ENCODE measurements at places on chromosomes 5 and 9.
A peak's percentile ranks its signal among the peaks of the same experiment; 100 is the strongest.

GRCh38 chr5:136679233-136679632 lies 313.9 kb upstream of the TRPC7 start:
- H3K36me3 ChIP-seq: no peaks in the 10 kb centered on the region
- no peak overlapping the region for H3K27ac ChIP-seq
- no peak for DNase-seq
- H3K4me3 ChIP-seq: no peak overlapping the region
- H3K27me3 ChIP-seq: no peaks in the 10 kb centered on the region

- no peak overlapping the region for H3K4me3 ChIP-seq
- no peaks in the 10 kb centered on the region for H3K36me3 ChIP-seq
- no peaks in the 10 kb centered on the region for H3K4me1 ChIP-seq
- no peaks in the 10 kb centered on the region for H3K27me3 ChIP-seq
- DNase-seq: no peak
- H3K27ac ChIP-seq: no peak overlapping the region
Measured at GRCh38 chr9:119289740-119290433, 79.3 kb downstream of the BRINP1 start.

GRCh38 chr9:93392974-93393373 lies 58.5 kb upstream of the FAM120A start:
- H3K4me1 ChIP-seq: no peaks in the 10 kb centered on the region
- no peaks in the 10 kb centered on the region for H3K36me3 ChIP-seq
- no peaks in the 10 kb centered on the region for H3K27me3 ChIP-seq
- H3K27ac ChIP-seq: no peak overlapping the region
- DNase-seq: no peak

DNA sequence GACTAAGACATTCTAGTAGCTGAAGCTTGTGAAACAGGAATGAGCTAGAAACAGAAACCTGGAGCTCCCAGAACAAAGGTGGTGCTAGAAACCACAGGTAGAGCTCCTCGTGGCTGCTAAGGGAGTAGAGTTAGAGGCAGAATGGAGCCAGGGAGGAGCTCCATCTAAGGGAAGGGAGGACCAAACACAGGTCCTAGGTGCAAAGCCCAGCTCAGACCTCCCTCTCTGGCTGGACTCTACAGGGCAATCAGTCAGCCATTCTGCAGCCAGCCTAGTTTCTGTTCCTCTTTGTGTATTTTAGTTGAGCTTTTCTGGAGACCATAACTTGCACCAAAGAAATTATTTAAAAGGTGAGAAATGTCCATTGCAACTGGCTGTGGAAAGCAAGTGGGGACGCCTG lies 70.4 kb downstream of the CRB2 start:
- DNase-seq: no peak
- H3K27me3 ChIP-seq: no peaks in the 10 kb centered on the region
- no peak overlapping the region for H3K27ac ChIP-seq
- no peaks in the 10 kb centered on the region for H3K4me1 ChIP-seq

DNA sequence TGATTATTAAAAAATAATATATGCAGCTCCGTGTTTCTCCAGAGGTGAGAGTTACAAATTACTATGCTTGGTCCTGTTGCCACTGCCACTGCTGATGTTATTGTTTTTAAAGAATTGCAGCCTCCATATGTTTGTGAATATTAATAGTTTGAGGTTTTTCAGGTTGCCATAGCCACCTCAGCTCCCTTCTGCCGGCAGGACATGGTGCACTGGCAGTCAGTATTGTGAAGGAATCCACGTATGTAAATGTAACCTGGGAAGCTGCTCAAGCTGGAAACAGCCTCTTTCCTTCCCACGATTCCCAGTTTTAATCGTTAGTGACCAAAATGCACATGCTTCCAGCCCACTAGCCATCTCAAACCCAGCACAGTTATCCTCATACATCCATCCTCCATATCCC lies 184.4 kb upstream of the CCNG1 start:
- no peak overlapping the region for H3K27ac ChIP-seq
- H3K27me3 ChIP-seq: no peaks in the 10 kb centered on the region
- H3K36me3 ChIP-seq: no peaks in the 10 kb centered on the region
- H3K4me1 ChIP-seq: no peaks in the 10 kb centered on the region
- no peak for DNase-seq

- no peak overlapping the region for H3K4me3 ChIP-seq
- peak overlapping the region; percentile 66 for H3K27ac ChIP-seq
- peaks cover 16% of the 10 kb centered on the region for H3K4me1 ChIP-seq
- DNase-seq: no peak
- H3K36me3 ChIP-seq: peaks cover 93% of the 10 kb centered on the region
- no peaks in the 10 kb centered on the region for H3K27me3 ChIP-seq
Measured at GRCh38 chr5:133983674-133984073, 15.2 kb upstream of the C5orf15 start.

- no peak for DNase-seq
- H3K27me3 ChIP-seq: peaks cover 8% of the 10 kb centered on the region
- H3K36me3 ChIP-seq: no peaks in the 10 kb centered on the region
- H3K27ac ChIP-seq: no peak overlapping the region
Measured at GRCh38 chr5:53087621-53088121, 21.9 kb downstream of the MOCS2 start.

GRCh38 chr9:129352146-129352865 lies 174.2 kb upstream of the IER5L start:
- no peak overlapping the region for H3K27ac ChIP-seq
- peak; percentile 45 for DNase-seq
- no peak overlapping the region for H3K4me3 ChIP-seq
- no peaks in the 10 kb centered on the region for H3K36me3 ChIP-seq
- peaks cover 3% of the 10 kb centered on the region for H3K4me1 ChIP-seq
- peaks cover 5% of the 10 kb centered on the region for H3K27me3 ChIP-seq

DNA sequence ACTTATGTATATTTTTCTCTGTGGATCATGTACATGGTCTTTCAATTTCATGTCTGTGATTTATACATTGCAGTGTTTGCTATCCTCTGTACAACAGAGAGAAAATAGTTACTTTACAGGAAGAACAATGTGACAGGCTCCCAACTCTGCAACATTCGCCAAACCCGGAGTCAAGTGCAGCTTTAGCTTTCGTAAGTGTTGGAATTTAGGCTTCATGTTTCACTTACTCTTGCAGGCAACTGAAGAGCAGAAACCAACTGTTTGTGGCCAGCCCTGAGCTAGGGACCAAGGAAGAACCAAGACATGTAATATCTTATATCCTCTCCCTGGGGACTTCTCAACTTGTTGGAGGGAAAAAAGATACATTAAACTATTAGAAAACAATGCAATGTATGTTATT lies 147.9 kb downstream of the C5orf15 start:
- H3K36me3 ChIP-seq: no peaks in the 10 kb centered on the region
- DNase-seq: no peak
- H3K4me3 ChIP-seq: no peak overlapping the region
- H3K27ac ChIP-seq: no peak overlapping the region

DNA sequence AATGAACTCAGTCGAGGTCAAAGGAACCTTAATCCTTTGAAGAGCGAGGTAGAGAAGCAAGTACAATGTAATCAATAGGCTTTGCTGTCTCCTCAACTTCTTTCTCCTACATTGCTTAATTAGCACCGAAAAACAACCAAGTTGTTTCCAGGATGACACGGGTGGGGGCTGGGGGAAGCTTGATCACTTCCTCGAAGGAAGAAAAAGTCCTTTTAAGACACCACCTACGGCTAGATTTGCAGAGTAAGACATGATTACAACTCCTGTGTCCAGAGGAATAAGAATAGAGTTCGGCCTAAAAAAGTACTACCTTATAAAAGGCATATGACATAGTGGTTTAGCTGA lies 811 bp upstream of the ARRDC3 start:
- peaks cover 19% of the 10 kb centered on the region for H3K4me1 ChIP-seq
- H3K27ac ChIP-seq: peak overlapping the region; percentile 99
- no peak for DNase-seq
- H3K36me3 ChIP-seq: peaks cover 34% of the 10 kb centered on the region
- no peaks in the 10 kb centered on the region for H3K27me3 ChIP-seq

DNA sequence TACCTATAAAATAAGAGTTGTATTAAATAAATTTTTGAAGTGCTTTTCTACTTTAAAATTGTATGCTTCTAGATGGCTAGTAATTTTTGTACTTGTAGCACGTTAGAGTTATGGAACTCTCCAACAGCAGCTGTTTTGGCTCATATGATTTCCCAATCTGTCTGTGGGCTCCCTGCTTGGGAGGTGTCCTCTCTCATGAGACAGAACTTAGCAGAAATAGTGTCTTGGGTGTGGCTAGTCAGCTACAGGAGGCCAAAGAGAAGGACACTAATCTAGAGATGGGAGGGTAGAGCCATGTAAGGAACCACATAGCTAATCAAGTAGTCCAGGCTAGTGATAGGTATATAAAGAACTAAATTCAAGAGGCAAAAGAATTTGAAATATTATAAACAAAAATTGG lies 78.4 kb upstream of the DAB2 start:
- no peak for DNase-seq
- H3K4me3 ChIP-seq: no peak overlapping the region
- H3K27ac ChIP-seq: no peak overlapping the region

- DNase-seq: no peak
- H3K36me3 ChIP-seq: no peaks in the 10 kb centered on the region
- no peak overlapping the region for H3K27ac ChIP-seq
- peaks cover 39% of the 10 kb centered on the region for H3K4me1 ChIP-seq
Measured at GRCh38 chr9:133707065-133707762, 30.9 kb downstream of the SARDH start.

DNA sequence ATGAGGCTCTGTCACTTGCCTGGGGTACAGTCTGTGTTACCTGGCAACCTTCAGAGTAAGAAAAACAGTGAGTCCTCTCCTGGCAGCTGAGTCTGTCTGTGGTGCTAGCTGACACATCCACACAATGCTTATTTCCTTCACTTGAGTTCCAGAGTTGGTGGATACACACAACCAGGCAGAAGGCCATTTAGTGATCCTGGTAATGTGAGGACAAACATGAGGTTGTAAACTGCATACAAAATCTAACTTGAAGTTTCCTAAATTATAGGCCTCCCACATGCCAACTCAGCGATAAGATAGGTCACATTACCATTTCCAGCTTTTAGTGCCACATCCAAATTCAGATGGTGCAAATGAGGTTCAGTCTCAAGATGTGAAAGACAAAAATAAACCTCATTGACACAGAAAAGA lies 125.5 kb downstream of the DCP2 start:
- H3K4me1 ChIP-seq: no peaks in the 10 kb centered on the region
- no peak for DNase-seq
- peaks cover 2% of the 10 kb centered on the region for H3K36me3 ChIP-seq
- H3K27ac ChIP-seq: no peak overlapping the region
- H3K27me3 ChIP-seq: no peaks in the 10 kb centered on the region

DNA sequence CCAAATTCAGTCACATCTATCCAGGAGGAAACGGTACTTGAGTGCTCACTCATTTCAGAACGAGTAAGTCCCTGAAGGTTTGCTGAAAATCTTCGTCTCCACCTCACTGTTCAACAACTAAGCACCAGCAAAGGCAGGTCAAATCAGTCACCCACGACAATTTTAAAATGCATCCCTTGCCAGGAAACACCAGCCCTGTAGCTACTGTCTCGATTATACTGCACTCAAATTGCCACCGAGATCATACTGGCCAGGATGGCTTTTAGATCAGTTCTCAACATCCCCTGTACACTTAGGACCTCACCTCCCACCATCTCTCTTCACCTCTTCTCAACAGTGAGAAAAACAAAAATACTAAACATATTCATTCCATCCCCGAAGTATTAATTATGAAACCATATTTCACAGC lies 298.6 kb downstream of the AGTPBP1 start:
- H3K4me1 ChIP-seq: no peaks in the 10 kb centered on the region
- no peak for DNase-seq
- H3K36me3 ChIP-seq: no peaks in the 10 kb centered on the region
- H3K27me3 ChIP-seq: no peaks in the 10 kb centered on the region
- no peak overlapping the region for H3K27ac ChIP-seq
- no peak overlapping the region for H3K4me3 ChIP-seq

DNA sequence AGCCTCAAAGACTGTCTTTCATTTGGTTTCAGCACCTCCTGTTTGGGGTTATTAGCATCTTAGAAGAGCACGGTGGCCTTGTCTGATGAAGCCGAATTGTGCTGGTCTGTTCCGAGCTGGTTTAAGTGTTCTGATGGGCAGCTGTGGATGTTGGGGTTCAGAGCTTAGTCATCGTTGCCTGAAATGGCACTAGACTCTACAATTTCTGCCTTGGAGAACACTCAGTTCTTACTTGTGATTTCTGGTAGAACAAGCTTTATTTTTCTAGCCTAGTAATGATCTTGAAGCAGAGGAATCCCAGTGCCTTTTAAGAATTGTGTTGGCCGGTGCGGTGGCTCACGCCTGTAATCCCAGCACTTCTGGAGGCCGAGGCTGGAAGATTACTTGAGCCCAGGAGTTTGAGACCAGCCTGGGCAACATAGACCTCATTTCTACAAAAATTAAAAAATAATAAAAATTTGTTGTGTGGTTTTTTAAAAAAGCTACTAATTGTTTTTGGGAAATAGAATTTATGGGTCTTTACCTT lies 7.8 kb downstream of the FBXW5 start:
- no peak overlapping the region for H3K4me3 ChIP-seq
- DNase-seq: no peak
- H3K36me3 ChIP-seq: peaks cover 77% of the 10 kb centered on the region
- H3K4me1 ChIP-seq: peaks cover 18% of the 10 kb centered on the region

- no peak overlapping the region for H3K4me3 ChIP-seq
- H3K36me3 ChIP-seq: no peaks in the 10 kb centered on the region
- no peak overlapping the region for H3K27ac ChIP-seq
- H3K27me3 ChIP-seq: no peaks in the 10 kb centered on the region
- DNase-seq: no peak
Measured at GRCh38 chr5:149228618-149229297, 42.9 kb upstream of the AFAP1L1 start.

DNA sequence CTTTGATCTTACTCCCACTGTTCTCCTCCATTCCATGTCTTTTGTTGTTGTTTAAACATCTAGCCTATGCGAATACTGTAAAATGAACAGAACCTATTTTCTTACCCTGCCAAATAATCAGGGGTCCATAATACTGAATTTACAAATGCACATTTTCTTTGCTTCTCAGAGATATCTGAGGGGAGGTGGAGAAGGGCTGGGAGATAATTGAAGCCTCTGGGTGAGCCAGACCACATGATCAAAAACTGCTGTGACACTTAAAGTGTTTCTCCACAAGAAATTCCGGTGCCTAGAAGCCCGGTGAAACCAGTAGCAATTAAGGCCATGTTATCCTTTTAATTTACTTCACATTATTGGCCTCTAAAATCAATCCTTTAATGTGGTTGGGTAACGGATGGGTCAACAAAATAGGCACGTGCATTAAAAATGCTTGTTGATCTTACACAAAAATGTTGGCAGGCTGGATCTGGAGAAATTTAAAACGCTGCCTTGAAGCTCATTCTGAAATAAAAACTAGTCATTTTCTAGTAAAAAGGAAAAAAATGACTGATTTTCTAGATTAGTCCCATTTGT lies 10.8 kb downstream of the SEMA6A start:
- peaks cover 14% of the 10 kb centered on the region for H3K27me3 ChIP-seq
- no peak overlapping the region for H3K27ac ChIP-seq
- H3K4me3 ChIP-seq: no peak overlapping the region

DNA sequence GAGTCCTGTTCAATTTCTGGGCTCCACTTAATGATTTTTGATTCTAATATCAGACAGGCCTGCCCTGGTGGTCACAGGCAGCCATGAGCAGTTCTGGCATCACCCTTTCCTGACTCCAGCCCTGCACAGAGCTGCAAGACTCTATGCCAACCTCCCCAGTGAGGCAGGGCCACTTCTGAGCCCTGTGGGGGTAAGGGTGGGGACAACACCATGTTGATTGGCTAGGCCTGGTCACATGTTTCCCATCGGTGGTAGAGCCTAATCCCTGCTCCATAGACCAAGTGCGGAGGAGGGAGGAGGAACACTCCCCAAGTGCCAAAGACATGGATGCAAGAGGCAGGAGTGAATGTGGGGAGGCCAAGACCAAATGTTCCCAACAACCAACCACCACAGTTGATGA lies 134.6 kb downstream of the PHF2 start:
- no peak overlapping the region for H3K4me3 ChIP-seq
- no peak for DNase-seq
